ENCODE measurements at places on chromosomes 1 and 21.

DNA sequence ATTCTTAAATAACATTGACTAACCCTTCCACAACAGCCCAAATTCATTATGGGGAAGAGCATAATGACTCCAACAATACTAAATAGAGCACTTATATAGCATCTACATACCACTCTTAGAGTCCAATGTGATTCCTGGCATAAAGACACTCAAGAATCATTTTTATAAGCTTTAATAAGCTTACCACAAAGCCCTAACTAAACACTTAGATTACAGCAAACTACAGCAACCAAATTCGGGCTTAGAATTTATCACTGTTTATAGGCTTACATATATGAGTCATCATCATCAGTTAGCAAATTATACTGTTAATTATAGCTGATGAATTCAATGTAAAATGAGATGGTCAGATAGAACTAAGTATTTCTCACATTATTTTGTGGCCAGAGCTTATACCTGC, 7.3 kb downstream of the SCYL3 start:
- no peak for DNase-seq

DNA sequence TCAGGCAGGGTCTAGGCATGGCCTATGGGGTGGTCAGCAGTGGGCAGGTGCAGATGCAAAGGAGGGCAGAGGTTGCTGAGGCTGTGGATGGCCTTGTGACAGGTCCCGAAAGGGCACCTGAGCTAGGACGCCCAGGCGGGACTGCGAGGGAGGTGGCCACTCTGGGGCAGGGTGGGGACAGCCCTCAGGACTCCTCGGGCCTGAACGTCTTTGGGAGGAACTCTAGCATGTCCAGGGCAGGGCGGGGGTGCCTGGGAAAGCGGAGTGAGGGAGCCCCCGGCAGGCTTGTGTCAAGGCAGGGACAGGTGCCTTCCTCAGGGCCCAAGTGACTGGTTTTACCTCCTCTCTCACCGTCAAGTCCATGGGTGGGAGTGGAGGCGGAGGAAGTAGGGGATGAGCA, 125.4 kb upstream of the WNT4 start:
- no peak for DNase-seq

- no peak for DNase-seq
These were observed 267.9 kb downstream of the HHAT start for GRCh38 chr1:210596641-210597040.

- DNase-seq: no peak
These were observed 132.2 kb downstream of the ITSN1 start for GRCh38 chr21:33774551-33774950.

DNA sequence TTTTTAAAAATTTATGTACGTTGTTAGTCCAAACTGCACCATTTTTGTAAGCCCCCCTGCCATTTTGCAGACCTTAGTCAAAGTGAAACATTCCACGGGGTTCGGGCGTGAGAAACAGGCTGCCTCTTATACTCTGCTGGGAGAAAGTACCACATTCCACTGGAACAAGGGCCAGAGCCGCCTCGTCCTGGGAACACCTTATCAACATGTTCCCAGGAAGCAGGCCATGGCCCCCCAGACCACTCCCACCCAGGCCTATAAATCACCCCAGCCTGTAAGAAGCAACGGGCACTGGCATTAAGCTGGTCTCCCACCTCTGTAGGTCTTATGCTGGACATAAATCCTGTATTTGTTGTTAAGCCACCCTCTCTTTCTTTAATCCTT, 854 bp upstream of the ZRANB2 start:
- no peak for DNase-seq

DNA sequence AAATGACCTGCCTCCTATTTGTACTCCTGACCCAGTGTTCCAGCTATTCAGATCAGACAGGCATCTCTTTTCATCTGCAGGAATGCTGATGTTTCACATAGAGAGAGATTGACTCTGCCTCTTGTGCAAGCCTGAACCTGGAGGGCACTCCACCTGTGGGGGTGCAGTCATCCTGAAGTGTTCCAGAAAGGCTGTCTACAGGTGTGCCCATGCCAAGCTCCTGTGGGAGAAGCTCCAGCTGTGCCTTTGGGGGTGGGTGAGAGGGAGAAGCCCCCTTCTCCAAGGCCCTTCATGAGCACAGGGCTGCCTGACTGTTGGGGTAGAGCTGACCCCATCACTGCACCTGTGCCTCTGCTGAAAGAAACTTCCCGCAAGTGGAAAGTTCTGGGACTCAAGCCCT, 22.8 kb downstream of the IFI44 start:
- no peak for DNase-seq

DNA sequence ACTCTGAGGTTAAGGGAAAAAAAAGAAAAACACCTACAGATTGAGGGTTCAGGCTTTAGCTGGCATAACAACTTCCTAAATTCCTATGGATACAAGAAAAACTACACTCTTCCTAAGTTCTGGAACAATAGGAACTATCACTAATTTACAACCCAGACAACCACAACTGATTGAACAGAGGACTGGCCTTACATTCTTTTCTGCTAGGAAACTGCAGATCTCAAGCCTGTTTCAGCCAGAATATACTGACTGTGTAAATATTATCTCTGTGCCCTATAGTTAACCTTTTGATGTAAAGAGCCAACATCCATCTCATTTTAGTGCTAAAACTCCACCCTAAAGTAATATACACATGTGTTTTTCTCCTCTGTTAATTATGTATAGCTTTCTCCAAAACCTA, 1186.5 kb upstream of the TMPRSS15 start:
- DNase-seq: no peak

DNA sequence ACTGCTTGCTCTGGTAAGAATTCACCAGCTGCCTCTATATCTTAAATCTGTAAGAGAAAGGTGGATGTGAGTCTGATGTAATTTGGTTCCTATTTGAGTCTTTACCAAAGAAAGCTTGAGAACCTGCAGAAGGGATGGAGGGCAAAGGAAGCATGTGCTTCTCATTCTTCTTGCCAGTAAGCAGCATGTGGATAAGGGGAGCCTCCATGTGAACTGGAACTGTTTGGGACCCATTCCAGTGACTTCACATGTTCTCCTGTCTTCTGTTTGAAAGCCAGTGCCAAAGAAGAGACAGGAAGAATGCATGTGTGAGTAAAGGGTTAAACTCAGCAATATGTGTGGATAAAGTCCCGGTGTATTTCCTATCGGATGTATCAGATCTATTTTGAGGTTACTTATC, 119.6 kb upstream of the ADGRL2 start:
- DNase-seq: no peak

DNA sequence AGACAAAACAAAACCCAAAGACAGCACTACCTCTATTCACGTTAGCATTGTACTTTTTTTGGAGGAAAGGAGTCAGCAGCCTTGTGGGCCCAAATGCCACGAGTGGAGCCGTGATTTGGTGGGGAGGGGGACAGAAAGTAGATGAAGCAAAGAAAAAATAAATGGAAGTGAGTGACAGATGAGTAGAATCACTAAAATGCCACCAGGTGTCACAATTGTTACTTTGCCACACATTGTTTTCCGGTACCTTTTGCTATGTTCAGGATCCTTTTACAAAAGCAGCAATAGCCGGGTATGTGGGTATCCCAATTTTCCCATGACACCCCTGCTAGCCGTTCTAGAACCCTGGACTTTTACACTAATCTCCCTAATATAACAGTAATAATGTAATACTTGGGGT, 85.0 kb upstream of the AK4 start:
- no peak for DNase-seq

- no peak for DNase-seq
These were observed 48.0 kb upstream of the ACOT11 start for GRCh38 chr1:54500107-54500431.

- DNase-seq: peak; percentile 95
These were observed 24.7 kb downstream of the CLIC4 start for GRCh38 chr1:24769656-24770651.

- no peak for DNase-seq
These were observed 23.3 kb downstream of the OBSCN start for GRCh38 chr1:228231189-228231588.

DNA sequence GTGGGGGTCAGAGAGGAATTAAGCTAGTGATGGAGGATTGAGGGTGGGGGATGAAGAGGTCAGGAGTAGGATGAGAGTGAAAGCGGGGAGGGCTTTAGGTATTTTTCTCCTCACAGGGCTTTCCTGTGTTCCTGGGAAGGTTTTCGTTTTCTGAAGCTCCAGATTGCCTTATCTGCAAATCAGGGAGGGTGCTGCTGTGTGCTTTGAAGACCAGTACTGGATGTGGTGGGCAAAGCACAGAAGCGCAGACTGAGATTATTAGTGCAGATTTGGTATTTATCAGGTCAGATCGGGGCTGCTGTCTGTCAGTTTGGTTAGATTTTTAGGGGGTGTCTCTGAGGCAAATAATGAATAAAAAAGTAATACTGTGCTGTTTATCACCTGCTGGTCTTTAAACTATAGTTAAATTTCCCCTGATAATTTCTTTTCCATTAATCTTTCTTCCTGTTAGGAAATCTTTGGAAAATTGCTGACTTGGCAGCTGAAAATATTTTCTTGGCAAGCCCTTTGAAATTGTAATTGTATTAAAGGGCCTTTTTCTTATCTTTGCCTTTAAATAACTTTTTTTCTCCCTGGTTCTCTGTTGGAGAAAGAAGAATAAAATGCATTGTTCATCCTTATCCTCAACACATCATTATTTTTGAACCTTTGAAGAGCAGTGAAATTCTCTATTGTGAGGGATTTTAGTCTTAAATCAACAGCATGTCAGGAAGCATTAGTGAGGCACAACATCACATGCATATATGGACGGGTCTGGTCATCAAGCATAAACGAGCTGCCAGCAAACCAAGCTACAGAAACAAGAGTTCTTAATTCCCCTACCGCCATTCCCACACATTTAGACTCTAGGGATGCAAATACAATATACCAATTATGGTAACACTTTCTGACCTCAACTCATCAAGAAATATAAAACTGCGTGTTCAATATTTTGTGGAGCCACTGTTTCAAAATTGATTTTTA, 139.6 kb downstream of the S1PR1 start:
- no peak for DNase-seq

GRCh38 chr1:55689800-55690199, 474.6 kb upstream of the USP24 start:
- DNase-seq: no peak

DNA sequence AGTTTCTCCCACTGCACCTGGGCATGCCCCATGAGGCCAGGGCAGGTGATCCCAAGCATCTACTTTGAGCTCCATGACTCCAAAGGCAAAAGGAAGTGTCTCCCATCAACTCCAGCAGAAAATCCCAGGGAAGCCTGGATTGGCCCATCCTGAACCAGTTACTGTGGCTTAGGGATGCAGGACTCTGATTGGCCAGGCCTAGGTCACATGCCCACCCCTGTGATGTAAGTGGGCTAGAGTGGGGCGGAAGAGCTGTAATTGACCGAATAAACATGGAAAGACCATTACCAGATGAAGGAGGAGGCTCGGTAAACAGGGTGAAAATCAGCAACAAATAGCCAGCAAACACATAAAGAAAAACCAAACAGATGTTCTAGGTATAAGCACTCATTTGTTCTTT, 45.2 kb downstream of the MATN1 start:
- no peak for DNase-seq

- DNase-seq: no peak
These were observed 13.9 kb upstream of the C1orf141 start for GRCh38 chr1:67148516-67149178.

DNA sequence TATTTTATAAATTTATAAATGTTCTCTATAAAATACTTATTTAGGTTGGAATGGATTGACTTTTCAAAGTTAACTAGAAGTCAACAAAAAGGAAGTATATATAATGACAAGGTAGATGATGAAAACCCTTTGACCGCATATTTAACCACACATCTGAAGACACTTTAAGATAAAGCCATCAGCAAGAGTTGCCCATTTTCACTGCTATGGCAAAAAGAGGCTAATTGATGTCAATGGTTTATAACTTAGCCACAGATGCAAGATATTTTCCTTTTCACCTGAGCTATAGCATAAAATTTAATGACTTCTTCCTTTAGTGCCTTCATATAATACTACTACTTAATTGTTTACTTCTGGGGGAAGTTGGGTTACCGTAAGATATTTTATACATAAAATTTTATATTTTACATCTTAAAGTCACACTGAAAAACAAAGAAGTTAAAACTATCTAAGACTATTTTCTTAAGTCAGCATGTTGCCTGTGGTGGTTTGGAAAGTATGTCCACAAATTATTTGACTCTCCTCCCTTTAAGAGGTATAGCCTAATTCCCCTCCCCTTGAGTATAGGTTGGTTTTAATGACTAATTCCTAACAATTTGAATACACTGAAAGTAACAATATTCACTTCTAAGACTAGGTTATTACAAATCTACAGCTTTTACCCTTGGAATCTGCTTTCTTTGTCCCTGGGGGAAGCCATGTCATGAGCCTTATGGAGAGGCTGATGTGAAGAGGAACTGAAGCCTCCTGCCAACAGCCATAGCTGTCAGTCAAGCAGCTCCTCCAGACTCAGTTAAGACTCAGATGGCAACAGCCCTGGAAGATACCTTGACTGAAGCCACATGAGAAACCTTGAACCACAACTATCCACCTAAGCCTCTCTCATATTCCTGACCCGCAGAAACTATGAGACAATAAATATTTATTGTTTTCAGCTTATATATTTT, 40.3 kb upstream of the LRRC8B start:
- DNase-seq: no peak

DNA sequence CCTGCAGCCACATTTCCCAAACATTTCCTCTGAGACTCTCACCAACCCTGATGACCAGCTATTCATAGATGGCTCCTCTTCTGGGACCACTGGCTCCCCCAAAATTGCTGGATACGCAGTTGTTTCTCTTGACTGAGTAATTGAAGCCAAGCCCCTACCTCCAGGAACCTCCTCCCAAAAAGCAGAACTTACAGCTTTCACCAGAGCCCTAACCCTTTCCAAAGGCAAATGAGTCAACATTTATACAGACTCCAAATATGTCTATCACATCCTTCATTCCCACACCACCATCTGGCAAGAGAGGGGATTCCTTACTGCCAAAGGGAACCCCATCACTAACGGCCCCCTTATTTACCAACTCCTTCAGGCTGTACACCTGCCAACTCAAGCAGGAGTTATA, 20.3 kb upstream of the CA6 start:
- no peak for DNase-seq

- DNase-seq: peak; percentile 32
These were observed 3.8 kb downstream of the SRARP start for GRCh38 chr1:16007671-16008341.

DNA sequence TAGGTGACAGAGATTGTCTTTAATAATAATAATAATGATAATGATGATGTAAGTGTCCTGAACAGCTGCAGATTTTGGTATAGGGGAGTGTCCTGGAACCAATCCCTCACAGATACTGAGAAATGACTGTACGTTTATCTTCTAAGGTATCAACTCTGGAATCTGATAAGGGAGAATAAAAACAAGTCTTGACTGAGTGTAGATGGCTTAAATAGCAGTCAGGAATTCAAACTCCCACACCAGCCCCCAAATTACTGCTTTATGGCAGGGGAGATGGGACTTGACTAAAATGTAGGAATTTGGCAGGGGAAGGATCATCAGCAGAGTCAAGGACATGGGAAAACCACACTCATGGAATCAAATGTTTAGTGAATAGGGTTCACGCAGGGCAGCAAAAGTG, 6.1 kb upstream of the VHLL start:
- DNase-seq: no peak

- DNase-seq: no peak
These were observed 119.0 kb upstream of the NFIA start for GRCh38 chr1:60963167-60963940.

Measured in HT1080 (cell line).